Stimulated activated memory B cell treated with anti-CD40 and anti-IgM and Interleukin-4, amounts not matched to agents 10 μg/mL and 1 μg/mL and 100 μg/mL, for 72 hours (primary cell): ENCODE measurements at places on chromosomes 2 and 18.

GRCh38 chr2:178287652-178288344 lies 93.5 kb downstream of the OSBPL6 start:
- no peak for ATAC-seq

DNA sequence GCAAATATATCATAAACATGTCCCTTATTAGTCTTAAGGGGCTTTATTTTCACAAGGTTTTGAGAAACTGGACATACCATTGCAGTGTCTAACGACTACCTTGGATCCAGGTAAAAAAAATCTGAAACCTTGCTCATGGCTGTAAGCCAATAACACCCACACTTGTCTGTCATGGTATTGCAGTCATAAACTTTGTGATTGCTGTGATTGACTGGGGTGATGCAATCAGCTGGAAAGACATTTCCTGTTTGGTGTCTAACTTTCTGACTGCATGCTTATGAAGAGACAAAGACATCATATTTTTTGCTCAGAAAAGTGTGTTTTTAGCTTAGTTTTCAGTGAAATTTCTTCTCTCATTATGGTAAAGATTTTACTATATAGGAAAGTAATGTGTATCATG lies 635.0 kb downstream of the TSN start:
- no peak for ATAC-seq

DNA sequence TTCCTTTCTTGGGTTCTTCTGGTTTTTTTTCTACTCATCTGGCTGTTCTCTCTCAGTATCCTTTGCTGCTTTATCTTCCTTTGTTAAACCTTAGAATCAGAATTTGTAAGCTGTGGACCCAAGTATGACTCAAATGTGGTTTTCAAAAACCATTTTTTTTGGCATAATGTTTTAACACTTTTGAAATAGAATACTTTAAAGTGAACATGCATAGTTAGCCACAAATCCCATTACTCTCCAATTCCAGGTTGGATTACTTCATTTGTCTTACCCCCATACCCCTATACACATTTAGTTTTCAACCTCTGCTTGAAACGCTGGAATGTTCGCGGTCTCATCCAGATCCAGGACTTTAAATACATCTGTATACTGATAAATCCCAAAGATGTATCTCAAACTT lies 29.1 kb downstream of the ALMS1 start:
- ATAC-seq: no peak

DNA sequence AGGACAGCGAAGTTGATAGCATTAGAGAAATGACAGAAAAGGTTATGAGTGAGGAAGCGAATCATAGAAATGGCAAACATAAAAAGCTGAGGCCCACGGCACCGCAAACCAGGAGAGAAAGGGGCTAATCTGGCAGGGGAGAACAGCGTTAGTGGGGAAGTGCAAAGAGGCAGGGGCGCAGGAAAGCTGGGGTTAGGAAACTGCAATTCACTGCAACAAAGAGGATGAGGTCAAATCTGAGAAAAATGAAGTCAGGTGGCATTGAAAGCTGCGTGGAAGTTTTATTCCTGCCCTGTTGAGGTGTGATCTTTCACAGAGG lies 653 bp upstream of the ABI2 start:
- ATAC-seq: no peak

DNA sequence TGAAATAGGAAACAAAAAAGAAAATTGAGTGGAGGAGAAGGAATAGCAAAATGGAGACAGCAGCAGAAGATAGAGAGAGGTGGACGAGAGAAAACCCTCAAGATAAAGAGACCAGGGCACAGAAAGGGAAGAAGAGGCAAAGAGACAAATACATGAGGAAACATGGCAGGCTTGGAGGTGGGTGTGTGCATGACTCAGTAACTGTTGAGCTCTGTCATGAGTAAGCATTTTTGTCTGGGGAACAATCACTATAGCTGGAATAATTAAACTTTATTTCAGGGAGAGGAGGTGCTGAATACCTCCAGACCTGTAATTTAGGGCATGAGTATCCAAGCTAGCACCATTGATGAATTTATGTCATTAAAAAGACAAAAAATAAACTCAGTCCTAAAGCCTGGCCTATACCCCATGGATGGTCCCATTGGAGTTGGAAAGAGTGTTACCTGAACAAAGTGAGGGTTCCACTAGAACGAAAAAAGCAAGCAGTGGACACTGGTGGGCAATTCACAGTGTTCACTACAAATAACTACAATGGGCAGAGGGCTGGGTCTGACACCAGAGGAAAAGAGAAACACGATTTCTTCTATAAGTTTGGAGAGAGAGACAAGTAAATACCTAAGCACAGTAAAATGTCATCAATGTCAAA lies 145.5 kb downstream of the ADCYAP1 start:
- no peak for ATAC-seq

DNA sequence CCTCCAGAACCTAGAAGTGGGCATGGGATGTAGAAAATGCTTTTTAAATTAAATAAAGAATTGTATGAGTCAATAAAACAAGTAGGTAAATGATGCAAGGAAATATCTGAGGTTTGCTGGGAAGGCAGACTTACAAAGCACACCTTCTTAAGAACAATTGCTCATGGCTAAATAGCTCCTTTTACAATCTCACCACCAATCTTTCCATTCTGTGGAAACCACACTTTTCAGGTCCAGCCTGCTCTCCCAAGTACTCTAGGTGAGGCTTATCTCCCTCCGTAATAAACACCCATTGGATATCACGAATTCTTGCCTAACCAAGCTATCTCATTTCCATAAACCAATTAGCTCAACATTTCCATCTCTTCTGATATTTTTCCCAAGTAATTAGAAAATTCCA lies 91.5 kb upstream of the SLC8A1 start:
- no peak for ATAC-seq

- ATAC-seq: no peak
Measured at GRCh38 chr2:227370092-227370491, 9.0 kb downstream of the TM4SF20 start.

GRCh38 chr2:46983065-46983801 lies 67.6 kb upstream of the MCFD2 start:
- peak; percentile 75 for ATAC-seq

GRCh38 chr2:189372688-189373257 lies 68.5 kb upstream of the WDR75 start:
- no peak for ATAC-seq

DNA sequence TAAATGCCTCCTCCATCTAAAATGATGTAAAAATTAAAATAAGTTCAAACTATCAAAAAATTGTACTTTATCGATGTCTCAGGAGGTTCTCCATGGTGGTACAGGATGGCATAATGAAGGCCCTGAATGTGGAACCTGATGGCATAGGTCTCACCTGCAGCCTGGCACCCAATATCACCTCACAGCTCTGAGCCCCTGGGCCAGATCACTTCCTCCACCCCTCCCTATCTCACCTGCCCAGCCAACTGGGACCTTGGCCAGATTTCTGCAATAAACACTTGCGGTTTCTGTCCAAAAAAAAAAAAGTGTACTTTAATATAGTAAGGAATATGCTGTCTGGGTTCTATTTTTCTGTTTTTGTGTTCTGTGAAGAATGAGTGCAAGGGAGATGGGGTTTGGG lies 6.7 kb upstream of the RBM45 start:
- ATAC-seq: no peak

GRCh38 chr18:77201506-77201905 lies 48.1 kb upstream of the GALR1 start:
- ATAC-seq: no peak

DNA sequence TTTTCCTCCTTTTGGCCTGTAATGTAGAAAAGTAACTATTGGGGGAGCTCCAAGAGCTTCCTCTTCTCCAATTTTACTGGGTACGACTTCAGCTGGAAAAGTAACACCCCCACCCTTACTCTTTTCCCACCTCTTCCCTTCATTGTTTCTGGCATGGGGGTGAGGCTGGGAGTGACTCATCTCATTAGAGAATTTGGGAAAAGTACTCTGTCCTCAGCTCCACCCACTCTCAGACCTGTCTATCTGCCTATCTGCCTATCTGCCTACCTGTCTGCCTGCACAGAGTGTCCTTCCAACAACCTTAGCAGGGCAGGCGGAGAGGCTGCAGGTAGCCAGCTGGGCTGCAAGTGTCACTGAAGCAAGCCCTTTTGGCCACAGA lies 93.6 kb downstream of the EPHA4 start:
- no peak for ATAC-seq

DNA sequence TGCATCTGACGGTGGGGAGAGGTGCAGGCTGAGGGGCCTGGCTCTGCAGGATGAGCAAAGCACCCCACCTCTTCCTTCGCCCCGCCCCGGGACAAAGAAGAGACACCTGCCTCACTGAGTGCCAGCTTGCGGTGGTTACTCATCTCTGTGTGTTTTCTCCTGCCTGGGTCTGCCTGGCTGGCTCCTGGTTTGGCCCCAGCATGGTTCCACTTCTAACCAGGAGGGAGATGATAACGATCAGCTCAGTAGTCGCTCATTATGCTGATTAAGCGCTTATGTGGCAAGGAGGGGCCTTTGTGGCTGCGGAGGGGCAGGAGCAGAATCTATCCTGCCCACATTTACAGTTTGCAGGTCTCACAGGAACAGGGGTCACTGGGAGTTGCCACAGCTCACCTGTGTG lies 68.7 kb upstream of the EDAR start:
- no peak for ATAC-seq

- ATAC-seq: no peak
Measured at GRCh38 chr2:239762106-239762505, 263.0 kb downstream of the NDUFA10 start.

DNA sequence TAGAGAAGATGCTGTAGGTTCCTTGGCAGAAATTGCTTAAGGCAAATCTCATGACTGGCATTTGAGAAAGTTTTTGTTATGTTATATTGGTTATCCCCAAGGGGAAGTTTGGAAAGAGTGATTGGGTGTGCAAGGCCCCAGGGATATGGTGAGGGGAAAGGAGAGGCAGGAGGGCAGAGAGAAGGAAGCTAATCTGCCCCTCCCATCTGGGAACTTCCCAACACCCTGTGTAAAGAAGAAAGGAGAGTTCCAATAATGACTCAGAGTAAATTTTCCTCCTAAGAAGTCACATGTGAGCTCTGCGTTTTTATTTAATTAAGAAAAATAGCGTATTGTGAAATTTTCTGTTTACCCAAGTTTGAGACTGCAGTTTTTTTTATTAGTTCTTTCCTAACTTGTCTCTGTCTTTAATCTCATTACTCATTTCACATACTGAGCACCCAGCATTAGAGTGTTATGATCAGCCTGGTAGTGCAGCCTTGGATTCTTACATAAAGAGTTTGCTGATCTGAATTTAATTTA lies 3.1 kb upstream of the KYNU start:
- ATAC-seq: peak; percentile 54

GRCh38 chr2:110948027-110948674 lies 172.6 kb upstream of the BCL2L11 start:
- ATAC-seq: no peak

- no peak for ATAC-seq
Measured at GRCh38 chr18:72612894-72613533, 68.9 kb upstream of the CBLN2 start.

- peak; percentile 81 for ATAC-seq
Measured at GRCh38 chr2:136254681-136255080, 136.7 kb upstream of the CXCR4 start.

- ATAC-seq: no peak
Measured at GRCh38 chr2:17184512-17184911, 333.7 kb downstream of the RAD51AP2 start.

DNA sequence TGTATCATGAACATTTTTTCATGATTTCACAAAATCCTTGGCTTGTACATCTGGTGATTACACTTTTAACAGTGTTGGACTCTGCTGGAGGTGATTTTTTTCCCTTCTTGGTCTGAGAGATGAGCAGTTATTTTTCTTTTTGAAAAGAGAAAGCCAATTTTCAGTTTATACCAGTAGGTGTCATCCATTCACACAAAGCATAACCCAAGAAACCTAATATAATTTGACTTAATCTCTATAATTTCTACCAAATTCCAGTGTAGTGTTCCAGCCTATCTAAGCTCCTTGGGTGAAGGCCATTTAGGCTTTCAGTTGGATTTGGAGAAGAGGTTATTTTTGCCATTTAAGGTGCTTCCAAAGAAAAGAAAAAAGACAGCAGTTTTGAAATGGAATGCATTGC lies 7.7 kb upstream of the ICOS start:
- ATAC-seq: no peak

GRCh38 chr2:29615183-29615582 lies 306.2 kb downstream of the ALK start:
- no peak for ATAC-seq

- no peak for ATAC-seq
Measured at GRCh38 chr2:216551234-216552068, 52.8 kb downstream of the RPL37A start.

GRCh38 chr2:41379496-41380221 lies 668.2 kb upstream of the PKDCC start:
- ATAC-seq: no peak

DNA sequence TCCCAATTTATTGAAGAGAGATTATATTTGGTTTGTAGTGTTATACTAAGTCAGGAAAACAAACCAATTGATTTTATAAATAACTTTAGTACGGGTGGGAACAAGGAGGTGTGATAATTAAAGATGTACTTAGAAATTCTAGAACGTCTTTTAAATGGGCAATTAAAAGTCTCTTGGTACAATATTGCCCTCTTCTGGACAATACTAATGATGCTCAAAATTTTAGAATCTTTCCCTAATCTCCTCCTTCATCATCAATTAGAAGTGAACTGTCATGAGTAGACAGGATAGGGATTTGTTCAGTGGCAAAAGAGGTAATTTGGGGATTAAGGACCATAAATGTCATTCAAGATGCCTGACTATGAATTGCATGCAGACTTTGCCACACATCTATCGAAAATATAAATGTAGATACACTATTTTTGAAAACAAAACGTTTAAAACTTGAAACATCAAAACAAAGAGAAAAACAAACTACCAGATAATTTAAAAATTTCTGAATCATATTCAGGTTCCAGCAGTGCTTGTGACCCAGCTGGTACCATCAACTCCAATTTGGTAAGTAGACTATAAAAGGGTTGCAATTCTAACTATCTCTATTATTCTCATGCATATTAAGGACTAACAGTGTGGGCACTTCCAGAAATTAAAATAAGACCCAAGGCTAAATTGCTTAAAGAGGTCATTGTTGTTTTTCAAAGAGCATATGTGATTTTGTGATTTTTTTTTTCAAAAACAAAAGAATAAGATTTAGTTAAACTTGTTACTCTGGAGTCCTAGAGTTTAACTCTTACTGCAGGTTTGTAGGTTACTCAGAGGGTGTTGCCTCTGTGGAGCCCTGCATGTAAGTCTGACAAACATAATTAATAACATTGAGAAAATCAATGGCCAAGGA lies 123.5 kb downstream of the LAMA3 start:
- ATAC-seq: no peak

GRCh38 chr2:147665105-147665504 lies 179.7 kb upstream of the ACVR2A start:
- ATAC-seq: no peak

- no peak for ATAC-seq
Measured at GRCh38 chr2:79487399-79487798, 25.5 kb upstream of the CTNNA2 start.
